Activated CD4-positive, alpha-beta T cell treated with anti-CD3 and anti-CD28 coated beads, Interleukin-2, Interleukin-6, amounts not matched to agents 100 ng/mL and 50 ng/mL, durations not matched to agents 16 hours and 8 hours (primary cell): ENCODE measurements at places on chromosomes 11 and 22.
A peak's percentile ranks its signal among the peaks of the same experiment; 100 is the strongest.

DNA sequence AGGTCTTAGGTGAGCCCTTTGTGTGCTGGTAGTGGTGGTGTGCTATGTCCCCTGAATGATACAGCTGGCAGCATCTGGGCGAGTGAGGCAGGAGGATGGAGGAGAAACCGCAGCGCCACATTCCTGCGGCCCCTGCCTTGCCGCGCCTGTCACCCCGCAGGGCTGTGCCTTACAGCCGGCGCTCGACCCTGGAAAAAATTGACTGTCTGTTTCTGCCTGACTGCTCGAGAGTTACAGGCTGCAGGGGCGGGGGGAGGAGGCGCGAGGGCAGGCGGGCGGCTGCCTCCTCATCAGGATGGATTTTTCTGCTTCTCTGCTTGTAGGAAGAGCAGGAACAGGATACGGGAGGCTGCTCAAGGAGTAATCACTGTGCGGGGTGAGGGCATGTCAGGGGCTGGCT, 443.4 kb downstream of the MIAT start:
- DNase-seq: no peak

DNA sequence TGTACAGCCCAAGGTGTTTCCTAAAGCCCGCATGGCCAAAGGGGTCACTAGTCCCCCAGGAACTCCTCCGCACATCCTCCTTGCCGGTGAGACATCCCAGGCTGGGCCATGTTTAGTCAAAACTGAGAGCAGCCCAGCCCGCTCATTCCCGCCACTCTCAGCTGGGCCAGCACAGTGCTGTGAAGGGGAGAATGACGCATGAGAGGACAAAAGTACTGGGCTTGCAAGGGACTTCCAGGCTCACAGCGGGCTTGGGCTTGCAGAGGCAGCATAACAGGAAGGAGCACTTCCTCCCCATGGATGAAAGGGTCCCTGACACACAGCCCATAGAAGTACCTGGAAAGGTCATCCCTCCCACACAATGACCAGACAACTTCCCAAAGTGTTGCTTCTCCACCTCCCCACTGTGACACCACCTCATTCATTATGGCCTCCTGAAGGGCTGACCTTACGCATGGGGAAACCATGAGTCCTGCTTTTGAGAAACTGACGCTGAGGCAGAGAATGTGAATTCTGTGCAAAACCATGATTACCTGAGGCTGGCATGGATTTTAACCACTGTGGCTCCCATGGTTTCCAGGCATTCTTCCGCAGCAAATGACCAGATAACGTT, 19.1 kb downstream of the ETS1 start:
- no peak for DNase-seq

GRCh38 chr11:77287615-77288273, 13.7 kb downstream of the GDPD4 start:
- DNase-seq: no peak

DNA sequence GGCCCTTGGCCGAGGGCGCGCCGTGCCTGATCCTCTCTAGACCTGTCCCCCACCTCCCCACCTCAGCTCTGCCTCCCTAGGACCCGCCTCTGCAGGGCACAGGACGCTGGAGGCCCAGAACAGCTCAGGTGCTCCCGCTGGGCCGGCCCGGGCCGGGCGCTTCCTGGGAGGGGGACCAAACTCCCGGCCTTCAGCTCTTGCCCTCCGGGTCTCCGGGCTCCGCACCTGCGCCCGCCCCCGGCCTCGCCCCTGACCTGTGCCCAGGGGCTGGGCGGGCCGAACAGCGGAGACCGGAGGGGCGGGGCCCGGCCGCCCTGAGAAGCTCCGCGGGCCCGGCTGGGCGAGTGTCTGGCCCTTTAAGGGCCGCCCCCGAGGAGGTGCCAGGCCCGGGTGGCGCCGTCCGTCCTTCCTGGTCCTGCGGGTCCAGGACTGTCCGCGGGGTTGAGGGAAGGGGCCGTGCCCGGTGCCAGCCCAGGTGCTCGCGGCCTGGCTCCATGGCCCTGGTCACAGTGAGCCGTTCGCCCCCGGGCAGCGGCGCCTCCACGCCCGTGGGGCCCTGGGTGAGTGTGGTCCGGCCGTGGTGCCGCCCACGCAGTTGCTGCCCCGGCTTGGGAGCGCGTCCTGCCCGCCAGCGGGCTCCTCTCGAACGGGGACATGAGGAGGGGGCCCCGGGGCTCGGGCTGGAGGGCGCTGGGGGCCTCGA, at the start of gene SSH3:
Gene SSH3 (plus strand): TSS at position 399 of the 703 bp plus-strand sequence. CDS start 96 bp downstream, at position 495.
- peak; percentile 54 for DNase-seq

DNA sequence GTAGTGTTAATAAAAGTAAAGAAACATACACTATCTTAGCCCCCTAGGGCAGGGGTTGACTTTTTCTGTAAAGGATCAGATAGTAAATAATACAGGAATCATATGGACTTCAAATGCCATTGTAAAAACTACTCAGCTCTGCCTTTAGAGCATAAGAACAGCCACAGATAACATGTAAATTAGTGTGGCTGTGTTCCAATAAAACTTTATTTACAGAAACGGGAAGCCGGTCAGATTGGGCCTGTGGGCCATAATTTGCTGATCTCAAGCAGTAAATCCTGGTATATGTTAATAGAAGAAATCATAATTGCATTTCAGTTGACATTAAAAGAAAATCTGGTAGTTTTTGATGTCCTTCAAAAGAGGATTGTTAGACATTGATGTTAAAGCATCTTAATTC, 76.5 kb downstream of the ZC3H12C start:
- no peak for DNase-seq

- DNase-seq: no peak
Measured at GRCh38 chr11:62984451-62984991, at the start of gene SLC22A6. SLC22A6 (minus strand) TSS chr11:62984967; CDS start chr11:62984690, 277 bp downstream.

DNA sequence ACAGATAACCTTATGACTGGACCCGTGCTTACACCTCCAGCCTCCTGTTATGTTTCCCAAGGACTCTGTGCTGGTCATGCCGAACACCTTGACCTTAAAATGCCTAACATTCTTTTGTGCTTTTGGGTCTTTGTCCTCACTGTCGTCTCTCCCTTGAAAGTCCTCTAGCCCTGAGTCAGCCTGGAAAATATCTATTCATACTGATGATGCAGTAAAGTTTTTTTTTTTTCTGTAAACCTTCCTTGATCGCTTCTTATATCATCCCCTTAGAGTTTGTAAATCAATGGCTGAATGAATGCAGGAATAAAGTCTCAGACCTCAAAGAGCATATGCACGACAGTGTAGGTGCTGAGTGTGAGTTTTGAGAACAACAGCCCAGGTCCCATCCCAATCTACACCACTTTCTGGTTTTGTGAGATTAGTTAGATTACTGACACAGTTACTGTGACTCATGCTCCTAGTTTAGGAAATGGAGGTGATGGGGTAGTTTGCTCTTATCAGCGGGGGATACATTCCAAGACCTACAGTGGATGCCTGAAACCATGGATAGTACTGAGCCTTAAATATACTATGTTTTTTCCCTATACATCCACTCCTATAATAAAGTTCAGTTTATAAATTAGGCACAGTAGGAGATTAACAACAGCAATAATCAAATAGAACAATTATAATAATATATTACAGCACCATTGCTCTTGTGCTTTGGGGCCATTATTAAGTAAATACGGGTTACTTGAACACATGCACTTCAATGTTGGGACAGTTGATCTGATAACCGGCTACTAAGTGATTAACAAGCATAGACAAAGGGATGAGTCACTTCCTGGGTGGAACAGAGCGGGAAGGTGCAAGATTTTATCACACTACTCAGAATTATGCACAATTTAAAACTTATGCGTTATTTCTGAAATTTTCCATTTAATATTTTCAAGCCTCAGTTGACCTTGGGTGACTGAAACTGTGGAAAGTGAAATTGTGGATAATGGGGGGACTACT, 8.6 kb downstream of the TCN1 start:
- peak; percentile 63 for DNase-seq

DNA sequence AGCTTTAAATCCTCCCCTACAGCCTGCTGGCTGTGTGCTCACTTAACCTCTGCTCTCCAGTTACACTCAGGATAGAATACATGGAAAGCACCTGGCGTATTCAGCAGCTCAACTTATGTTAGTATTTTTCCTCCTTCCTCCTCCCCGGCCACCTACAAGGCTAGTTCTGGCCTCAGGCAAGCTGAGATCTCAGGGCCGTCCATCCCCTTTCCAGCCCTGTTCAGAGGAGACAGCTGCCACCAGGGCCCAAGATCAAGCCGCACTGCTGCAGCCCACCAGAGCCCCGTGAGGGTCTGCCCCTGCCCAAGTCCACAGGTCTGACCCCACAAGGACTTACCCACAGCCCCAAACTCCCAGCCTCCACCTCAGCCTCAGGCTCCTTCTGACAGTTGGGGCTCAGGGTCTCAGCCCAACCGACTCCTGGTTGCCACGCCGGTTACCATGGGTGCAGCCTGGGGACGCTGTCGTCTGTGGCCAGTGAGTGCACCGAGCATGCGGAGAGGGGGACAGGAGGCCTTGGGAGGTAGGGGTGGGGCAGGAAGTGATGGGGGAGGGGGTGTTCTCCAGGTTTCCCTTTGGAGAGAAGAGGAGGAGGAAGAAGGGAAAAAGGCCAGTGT, at the start of gene C11orf16:
Gene C11orf16 (minus strand): TSS at position 384 of the 617 bp plus-strand sequence. CDS start 639 bp downstream, outside the sequence.
- DNase-seq: no peak

DNA sequence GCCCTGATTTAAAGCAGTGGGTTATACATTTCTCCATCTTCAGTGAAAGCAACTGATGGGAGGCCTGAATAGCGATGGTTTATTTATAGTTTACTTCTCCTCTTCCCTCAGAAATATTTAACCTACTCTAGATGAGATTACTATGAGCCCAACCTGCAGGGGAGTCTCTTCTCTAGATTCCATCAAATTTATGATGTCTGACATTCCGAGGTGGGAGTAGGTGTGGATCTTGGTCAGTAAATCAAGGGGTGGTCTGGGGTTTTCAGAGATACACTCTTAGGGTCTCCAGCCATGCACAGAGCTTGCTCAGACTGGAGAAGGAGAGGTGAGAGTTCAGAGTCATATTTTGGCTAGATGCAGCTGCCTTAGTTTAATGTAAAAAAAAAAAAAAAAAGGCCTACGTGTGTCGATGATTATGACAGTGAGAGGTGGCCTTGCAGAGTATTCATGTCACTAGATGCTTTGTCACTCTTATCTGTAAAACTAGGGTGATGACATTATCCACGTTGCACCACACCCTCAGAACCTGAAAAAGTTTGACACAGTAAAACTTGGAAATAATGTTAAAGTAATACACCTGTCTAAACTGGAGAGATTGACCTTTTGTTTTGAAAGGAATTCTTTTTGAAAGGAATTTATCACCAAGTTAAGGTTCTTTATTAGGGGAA, 81.2 kb downstream of the EXT2 start:
- DNase-seq: no peak

GRCh38 chr22:43170131-43170480, 16.8 kb downstream of the TTLL12 start:
- DNase-seq: no peak
